ENCODE measurements at places on chromosomes 16 and 17.

- no peak for DNase-seq
These were observed 17.1 kb upstream of the RNPS1 start for GRCh38 chr16:2284797-2285576.

DNA sequence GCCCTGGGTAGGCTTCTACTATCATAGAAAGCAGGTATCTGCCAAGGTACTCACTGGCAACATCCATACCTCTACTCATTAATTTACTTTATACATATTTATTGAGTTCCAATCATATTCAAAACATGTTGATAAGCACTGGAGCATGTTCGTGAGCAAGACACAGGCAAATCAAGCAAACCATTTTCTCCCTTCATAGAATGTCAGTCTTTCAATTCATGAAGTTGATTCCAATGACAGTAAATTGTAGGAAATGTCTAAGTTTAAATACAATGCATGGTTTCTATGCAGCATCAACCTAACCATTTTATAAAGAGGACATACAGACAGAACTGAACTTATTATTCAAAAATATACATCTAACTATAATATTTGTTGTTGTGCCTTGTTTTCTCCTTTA, 978.6 kb downstream of the CDH8 start:
- DNase-seq: no peak

DNA sequence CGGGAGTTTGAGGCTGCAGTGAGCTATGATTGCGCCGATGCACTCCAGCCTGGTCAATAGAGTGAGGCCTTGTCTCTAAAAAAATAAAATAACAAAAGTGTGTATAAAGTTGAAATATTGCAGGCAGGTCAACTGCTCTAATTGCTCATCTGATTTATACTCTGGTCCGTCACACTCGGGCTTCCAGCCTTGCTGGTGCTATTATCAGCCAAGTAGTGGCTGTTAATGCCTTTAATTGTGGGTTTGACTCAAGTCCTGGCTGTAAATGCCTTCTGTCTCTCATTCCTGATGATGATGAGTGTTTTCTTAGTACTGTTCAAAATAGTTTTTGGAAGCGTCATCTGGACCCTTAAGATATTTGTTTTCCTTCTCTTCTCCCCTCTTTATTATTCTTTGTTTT, 18.4 kb downstream of the SYT17 start:
- no peak for DNase-seq

DNA sequence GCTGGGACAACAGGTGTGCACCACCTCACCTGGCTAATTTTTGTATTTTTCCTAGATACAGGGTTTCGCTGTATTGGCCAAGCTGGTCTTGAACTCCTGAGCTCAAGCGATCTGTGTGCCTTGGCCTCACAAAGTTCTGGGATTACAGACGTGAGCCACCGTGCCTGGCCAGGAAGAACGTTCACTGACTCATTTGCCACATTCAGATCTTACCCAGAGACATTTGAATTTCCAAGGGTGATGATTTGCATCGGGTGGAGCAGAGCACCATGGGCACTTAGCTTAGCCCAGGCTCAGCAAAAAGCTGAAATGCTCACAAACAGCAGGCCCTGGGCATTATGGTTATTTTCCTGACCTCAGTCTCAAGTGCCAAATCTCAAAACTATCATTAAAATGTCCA, 14.5 kb upstream of the ADORA2B start:
- DNase-seq: no peak

DNA sequence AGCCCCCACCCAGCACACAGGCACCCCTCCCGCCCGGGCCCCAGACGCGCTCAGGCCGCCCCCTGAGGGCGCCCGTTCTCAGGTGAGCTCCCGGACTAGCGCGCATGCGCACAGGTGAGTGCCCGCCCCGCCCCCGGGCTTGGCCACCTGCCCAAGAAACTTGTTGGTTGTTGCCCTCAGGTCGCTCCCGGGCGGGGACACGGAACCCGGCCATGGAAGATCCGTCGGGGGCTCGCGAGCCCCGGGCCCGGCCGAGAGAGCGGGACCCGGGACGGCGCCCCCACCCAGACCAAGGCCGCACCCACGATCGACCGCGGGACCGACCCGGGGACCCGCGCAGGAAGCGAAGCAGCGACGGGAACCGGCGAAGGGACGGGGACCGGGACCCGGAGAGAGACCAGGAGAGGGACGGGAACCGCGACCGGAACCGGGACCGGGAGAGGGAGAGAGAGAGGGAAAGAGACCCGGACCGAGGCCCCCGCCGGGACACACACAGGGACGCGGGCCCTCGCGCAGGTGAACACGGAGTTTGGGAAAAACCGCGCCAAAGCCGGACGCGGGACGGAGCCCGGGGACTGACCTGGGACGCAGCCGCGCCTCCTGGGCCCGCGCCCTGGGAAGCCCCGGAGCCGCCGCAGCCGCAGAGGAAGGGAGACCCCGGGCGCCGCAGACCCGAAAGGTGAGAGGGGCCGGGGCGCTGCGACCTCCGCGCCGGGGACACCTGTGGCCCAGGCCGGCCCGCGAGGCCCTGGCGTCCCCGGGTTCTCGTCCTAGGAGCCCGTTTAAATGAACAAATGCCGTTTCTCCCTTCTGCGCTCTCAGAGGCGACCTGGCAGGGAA, at the start of gene MARVELD3:
MARVELD3 (plus strand) TSS at position 167 of the 840 bp plus-strand sequence; CDS start at position 213, 46 bp downstream.
- no peak for DNase-seq

- DNase-seq: no peak
These were observed 64.4 kb downstream of the KSR1 start for GRCh38 chr17:27520491-27521185.

DNA sequence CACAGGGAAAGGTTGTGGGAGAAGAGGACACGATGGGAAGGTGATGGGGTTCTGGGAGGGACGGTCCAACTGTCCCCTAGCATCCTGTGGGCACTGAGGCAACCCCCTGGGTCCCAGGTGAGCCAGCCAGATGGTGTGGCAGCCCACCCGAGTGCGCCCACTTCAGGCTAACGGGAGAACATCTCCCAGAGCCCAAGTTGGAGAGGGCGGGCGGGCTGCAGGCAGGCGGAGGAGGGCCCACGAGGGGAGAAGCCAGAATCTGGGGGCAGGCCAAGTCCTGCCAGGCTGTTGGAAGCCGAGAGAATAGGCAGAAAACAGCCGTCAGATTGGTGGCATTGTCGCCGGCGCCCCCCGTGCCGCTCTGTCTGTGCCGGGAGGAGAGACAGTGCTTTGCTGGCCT, 13.8 kb upstream of the ABCC3 start:
- DNase-seq: no peak

GRCh38 chr17:4872786-4873185, 26.6 kb upstream of the C17orf107 start:
- no peak for DNase-seq

- no peak for DNase-seq
These were observed 11.3 kb upstream of the NFAT5 start for GRCh38 chr16:69554495-69554894.
